GM23248 (cell line): ENCODE measurements at places on chromosomes 4 and X.

DNA sequence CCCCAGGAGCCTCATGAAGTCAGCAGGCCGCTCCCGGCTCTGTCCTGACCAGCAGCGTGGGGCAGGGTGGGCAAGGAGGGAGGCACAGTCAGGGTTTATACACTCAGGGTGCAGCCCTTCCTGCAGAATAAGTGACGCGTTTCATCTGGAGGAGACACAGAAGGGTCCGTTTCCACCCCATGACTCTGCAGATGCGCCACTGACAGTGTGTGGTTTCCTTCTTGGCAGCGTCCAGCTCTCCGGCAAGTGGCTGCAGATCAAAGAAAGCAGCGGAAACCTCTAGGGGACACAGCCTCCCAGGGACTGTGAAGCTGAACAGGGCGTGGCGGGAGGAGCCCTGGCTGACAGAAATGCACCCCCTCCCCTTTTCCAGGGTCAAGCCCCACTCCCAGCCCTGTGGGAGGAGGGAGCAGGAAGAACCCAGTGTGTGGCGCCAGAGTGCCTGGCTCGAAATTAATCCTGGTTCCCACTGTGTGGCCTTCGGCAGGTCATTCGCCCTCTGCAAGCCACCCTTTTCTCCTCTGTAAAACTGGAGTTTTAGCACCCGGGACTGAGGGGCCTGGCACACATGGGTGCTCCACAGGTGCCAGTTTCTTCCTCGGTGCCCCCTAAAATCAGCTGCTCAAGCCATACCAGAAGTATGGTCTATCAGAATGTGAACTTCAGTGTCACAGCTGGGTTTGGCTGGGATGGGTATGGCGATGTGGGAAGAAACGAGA is 17.3 kb upstream of the TBC1D14 start:
- H3K4me3 ChIP-seq, result peak overlapping the region; percentile 6; the same call in 1 of the 2 replicates
- H3K27ac ChIP-seq, result peak overlapping the region; percentile 39
- H3K27me3 ChIP-seq, result no peaks in the 10 kb centered on the region
- peaks cover 10% of the 10 kb centered on the region; the same call in 1 of the 2 replicates for H3K4me1 ChIP-seq
- peak; percentile 81 for DNase-seq

DNA sequence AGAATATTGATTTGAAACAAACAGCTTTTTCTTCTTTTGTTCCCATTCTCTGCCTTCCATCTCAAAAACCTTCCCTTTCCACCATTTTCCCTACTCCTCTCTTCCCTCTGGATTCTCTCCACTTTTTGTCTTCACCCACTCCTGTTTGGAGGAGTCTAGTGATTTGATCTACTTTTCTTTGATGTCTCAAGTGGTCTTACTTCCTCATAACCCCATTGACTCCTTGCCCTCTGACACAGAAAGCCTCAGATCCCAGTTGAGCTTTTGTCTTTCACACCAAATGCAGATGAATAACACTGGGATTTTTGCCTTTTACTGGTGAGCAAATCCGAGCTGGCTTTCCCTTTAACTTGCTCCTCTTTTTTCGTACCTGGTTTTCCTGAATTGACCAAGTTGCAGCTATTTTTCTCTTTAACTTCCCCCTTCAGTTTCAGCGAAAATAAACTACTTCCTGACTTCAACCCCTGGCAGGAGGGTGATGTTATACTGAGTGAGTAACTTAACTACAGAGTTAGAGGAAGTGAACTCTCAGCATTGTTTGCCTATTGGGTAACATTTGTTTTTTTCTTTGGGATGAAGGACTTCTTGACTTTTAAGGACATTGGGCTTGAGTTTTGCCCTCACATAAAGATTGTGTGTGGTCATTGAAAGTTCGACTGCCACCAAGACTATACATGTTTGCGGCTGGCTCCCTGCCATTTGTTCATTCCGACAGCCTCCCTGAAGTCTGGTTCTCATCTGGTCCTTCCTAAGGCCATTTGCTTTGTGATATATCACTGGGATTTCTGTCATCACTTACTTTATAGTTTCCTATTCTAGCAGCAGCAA is 392.8 kb upstream of the NR3C2 start:
- H3K4me1 ChIP-seq, result peaks cover 11% of the 10 kb centered on the region; the same call in 1 of the 2 replicates
- peak; percentile 68 for DNase-seq
- H3K27me3 ChIP-seq, result no peaks in the 10 kb centered on the region
- H3K27ac ChIP-seq, result peak overlapping the region; percentile 48
- no peaks in the 10 kb centered on the region for H3K36me3 ChIP-seq

DNA sequence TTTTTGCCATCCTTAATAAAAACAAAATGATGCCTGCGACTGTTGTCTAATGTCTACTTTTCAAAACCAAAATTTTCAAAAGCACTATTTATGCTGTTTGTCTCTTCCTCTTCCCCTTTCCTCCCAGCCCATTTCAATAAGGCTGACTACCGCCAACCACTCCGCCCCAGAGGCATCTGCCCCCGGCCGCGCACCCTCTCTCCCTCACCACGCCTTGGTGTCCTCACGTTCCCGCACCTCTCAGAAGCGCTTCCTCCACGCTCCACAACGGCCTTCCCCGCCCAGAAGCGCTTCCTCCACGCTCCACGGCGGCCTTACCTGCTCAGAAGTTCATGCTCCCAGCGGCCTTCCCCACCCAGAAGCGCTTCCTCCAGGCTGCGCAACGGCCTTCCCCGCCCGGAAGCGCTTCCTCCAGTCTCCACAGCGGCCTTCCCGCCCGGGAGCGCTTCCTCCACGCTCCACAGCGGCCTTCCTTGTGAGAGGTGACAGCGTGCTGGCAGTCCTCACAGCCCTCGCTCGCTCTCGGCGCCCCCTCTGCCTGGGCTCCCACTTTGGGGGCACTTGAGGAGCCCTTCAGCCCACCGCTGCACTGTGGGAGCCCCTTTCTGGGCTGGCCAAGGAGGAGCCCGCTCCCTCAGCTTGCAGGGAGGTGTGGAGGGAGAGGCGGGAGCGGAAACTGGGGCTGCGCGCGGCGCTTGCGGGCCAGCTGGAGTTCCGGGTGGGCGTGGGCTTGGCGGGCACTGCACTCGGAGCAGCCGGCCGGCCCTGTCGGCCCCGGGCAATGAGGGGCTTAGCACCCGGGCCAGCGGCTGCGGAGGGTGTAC is 490.4 kb upstream of the ZFP42 start:
- no peaks in the 10 kb centered on the region for H3K36me3 ChIP-seq
- no peak overlapping the region for H3K4me3 ChIP-seq
- H3K4me1 ChIP-seq, result no peaks in the 10 kb centered on the region
- no peak for DNase-seq
- no peaks in the 10 kb centered on the region for H3K27me3 ChIP-seq

- no peaks in the 10 kb centered on the region for H3K4me1 ChIP-seq
- no peak overlapping the region for H3K4me3 ChIP-seq
- H3K27me3 ChIP-seq, result no peaks in the 10 kb centered on the region
These were observed 34.1 kb downstream of the SLITRK4 start for GRCh38 chrX:143601809-143602208.

GRCh38 chr4:118772081-118772766 is 63.7 kb downstream of the SEC24D start:
- peaks cover 51% of the 10 kb centered on the region for H3K4me1 ChIP-seq
- peak overlapping the region; percentile 56 for H3K27ac ChIP-seq
- DNase-seq, result peak; percentile 72
- H3K36me3 ChIP-seq, result peaks cover 41% of the 10 kb centered on the region

DNA sequence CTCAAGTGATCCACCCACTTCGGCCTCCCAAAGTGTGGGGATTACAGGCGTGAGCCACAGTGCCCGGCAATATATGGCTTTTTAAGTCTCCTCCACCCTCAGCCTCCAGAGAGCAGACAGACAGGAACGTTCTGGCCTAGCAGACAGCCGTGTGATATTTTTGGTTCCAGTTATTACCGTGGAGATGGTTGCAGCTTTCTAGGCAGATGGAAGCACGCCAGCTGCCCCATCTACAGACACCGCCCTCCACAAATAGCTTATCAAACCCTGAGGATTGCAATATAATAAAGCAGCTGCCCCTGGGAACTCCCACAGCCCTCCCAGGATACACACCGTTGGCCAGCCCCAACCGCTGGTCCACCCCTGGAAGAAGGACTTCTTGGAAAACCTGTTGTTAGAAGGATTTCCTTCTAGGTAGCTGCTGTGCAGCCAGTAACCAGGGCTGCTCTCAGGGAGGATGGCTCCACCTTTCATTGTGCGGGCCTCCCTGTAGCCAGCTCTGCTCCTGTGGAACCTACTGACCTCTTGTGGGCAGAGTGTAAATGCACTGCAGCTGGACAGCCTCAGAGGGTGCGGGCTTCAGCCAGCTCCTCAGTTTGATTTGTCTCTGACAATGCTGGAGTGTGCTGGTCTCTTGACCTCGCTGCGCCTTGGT is 44.0 kb downstream of the SLC25A5 start:
- H3K36me3 ChIP-seq, result no peaks in the 10 kb centered on the region
- no peak overlapping the region for H3K27ac ChIP-seq
- no peaks in the 10 kb centered on the region for H3K4me1 ChIP-seq

DNA sequence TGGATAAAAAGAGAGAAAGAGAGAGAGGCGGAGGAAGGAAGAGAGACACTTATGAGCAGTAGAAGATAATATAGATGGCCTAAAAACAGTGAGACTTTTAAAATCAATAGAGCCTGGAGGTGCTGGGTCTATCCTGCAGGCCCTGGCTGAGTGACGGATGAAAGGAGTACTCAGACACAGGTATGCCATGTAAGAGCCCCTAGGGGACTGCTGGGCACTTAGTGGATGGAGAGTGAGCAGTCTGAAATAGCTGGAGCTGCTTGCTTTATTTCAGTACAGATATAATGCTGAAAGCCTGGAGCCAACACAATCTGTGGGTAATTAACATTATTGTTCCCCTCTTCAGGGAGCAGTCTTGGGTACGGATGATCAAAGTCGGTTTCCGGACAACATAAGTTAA is 578.6 kb downstream of the SPOCK3 start:
- DNase-seq, result no peak
- H3K27me3 ChIP-seq, result no peaks in the 10 kb centered on the region
- no peak overlapping the region for H3K27ac ChIP-seq
- H3K4me1 ChIP-seq, result no peaks in the 10 kb centered on the region
- no peak overlapping the region for H3K4me3 ChIP-seq
- no peaks in the 10 kb centered on the region for H3K36me3 ChIP-seq

- DNase-seq, result no peak
- H3K4me1 ChIP-seq, result no peaks in the 10 kb centered on the region
These were observed 4.2 kb downstream of the CXorf65 start for GRCh38 chrX:71102292-71102691.

DNA sequence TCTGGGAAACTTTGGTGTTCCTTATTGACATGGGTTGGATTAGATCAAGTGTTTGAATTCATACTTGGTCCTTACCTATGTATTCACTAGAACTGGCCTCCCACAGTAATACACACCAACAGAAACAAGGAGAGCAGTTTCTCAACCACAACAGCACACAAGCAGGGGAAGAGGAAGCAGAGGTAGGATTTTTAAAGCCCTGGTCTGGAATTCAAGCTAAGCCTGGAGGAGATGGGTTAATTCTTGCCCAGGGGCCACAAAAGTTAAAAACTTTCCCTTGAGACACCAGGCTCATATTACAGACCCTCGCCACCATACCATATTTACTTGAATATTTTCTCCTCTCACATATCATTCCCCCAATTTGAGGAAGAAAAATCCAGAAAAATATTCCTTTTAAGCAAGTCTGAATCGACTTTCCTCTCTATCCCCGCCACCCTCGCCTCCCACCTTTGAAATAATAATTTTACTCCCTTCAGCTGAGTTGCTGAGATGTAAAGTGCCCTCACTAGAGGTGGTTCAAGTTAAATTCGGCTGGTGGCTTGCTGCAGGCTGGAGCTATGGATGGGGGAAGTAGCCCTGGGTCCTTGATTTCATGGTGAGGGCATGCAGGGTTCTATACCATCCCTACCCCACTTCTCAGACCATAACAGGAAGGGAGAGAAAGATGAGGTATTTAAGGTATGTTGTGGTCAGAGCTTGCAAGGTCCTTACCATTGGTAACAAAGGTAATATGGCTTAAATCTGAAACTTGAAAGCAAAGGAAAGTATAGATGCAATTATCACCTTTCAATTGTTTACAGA is 440.2 kb downstream of the INPP4B start:
- H3K27ac ChIP-seq, result peak overlapping the region; percentile 93
- H3K4me3 ChIP-seq, result peak overlapping the region; percentile 84

DNA sequence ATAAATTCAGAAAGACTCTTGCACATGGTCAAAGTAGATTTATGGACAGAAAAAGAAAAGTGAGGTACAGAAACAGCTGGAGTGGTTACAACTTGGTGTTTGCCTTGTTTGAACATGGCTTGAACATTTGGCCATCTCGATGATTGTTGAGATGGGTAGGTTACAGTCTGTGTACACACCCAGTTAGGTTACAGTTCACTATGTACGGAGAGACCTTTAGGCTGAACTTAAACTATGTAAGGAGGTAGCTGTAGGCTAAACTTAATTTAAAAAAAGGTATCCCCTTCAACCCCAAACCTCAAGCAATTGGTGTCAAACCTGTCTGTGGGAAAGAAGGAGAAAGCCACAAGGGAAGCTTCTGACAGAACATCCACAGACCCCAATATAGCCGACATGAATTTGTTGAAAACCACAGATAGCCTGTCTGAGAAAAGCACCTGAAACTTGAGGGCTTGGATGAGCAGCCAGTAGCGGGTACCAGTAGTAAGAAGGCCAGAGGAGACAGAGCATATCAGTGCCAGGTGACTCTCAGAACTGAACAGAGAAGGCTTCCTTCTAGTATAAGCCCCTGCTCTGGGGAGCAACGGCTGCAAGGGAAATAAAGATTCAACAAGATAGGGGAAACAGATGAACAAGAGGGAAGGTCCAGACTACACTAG is 247.9 kb upstream of the GALNTL6 start:
- no peak overlapping the region for H3K4me3 ChIP-seq
- H3K4me1 ChIP-seq, result no peaks in the 10 kb centered on the region
- H3K27me3 ChIP-seq, result no peaks in the 10 kb centered on the region
- H3K36me3 ChIP-seq, result no peaks in the 10 kb centered on the region

GRCh38 chr4:76435528-76436319 is 695 bp downstream of the SHROOM3 start:
- peaks cover 16% of the 10 kb centered on the region for H3K4me1 ChIP-seq
- peak; percentile 30 for DNase-seq
- peak overlapping the region; percentile 72 for H3K4me3 ChIP-seq
- H3K27ac ChIP-seq, result no peak overlapping the region

GRCh38 chrX:69131886-69132285 is 33.4 kb downstream of the PJA1 start:
- no peaks in the 10 kb centered on the region for H3K27me3 ChIP-seq
- peaks cover under 1% of the 10 kb centered on the region; the same call in 1 of the 2 replicates for H3K4me1 ChIP-seq
- H3K4me3 ChIP-seq, result no peak overlapping the region
- DNase-seq, result no peak
- no peaks in the 10 kb centered on the region for H3K36me3 ChIP-seq

- no peak for DNase-seq
- H3K27ac ChIP-seq, result no peak overlapping the region
- no peaks in the 10 kb centered on the region for H3K4me1 ChIP-seq
- no peaks in the 10 kb centered on the region for H3K27me3 ChIP-seq
- H3K36me3 ChIP-seq, result no peaks in the 10 kb centered on the region
These were observed 9.7 kb upstream of the TCEAL2 start for GRCh38 chrX:102115748-102116147.

DNA sequence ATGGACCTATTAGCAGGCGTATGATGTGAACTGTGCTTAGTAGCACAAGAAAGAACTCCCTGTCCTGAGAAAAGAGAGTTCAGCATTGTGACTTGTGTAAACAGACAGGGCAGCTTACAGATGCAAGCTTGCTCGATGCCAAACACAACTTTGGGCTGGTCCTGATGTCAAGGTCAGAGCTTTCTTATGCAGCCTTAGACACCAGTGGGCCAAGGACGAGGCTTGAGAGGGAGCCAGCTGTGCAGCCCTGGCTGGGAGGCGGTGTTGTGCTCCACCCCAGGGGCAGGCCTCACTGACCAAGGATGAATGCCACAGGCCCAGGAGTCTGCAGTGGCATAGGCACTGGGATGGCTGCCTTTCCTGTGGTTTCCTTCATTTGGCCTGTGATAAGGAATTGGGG is 35.4 kb downstream of the JADE1 start:
- H3K27me3 ChIP-seq, result no peaks in the 10 kb centered on the region
- peaks cover 65% of the 10 kb centered on the region for H3K36me3 ChIP-seq
- no peak overlapping the region for H3K27ac ChIP-seq

- peaks cover 57% of the 10 kb centered on the region for H3K27me3 ChIP-seq
- no peak overlapping the region for H3K27ac ChIP-seq
- 0 out of 2 replicates have a peak, but pooled peaks cover 4% of the 10 kb centered on the region for H3K4me1 ChIP-seq
- no peak for DNase-seq
- no peaks in the 10 kb centered on the region for H3K36me3 ChIP-seq
These were observed 3.8 kb upstream of the NSG1 start for GRCh38 chr4:4383085-4383484.
